ENCODE measurements at places on chromosomes 4 and X. TPM values are rescaled to one million over a fixed set of nuclear protein-coding genes. Genes with fewer than 3 reads are reported as not detected.
A peak's percentile ranks its signal among the peaks of the same experiment; 100 is the strongest.

The RNF212 gene
- not detected for total RNA-seq

The TRIM2 gene
- 35.5 TPM for total RNA-seq

The GUCY1A1 gene
- 23.6 TPM for total RNA-seq

The FOXR2 gene
- total RNA-seq: not detected

The TRPC3 gene
- not detected for total RNA-seq

DNA sequence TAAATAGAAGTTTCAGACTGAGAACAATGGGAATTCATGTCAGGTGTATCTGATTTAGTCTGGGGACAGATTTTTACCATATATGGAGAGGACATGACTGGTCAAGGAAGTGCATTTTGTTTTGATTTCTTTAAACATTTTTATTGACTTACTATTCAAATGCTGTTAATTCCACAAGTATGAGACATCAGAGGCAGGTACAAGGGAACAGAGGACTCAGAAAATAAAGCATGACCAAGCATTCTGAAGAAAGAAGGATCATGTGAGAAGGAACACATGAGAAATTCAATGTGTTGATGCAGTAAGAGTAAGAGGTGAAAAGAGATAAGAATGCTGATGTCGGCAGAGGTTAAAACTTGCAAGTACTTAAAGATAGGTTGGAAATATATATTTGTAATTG, 1452.6 kb downstream of the PCDH7 start:
- no peaks in the 10 kb centered on the region for H3K36me3 ChIP-seq
- no peak for DNase-seq
- H3K4me3 ChIP-seq: no peak overlapping the region
- H3K27me3 ChIP-seq: no peaks in the 10 kb centered on the region

- no peak overlapping the region for H3K27ac ChIP-seq
- H3K27me3 ChIP-seq: no peaks in the 10 kb centered on the region
- DNase-seq: no peak
- no peaks in the 10 kb centered on the region for H3K4me1 ChIP-seq
- H3K36me3 ChIP-seq: no peaks in the 10 kb centered on the region
Measured at GRCh38 chr4:58456727-58457384, 1346.7 kb upstream of the IGFBP7 start.

DNA sequence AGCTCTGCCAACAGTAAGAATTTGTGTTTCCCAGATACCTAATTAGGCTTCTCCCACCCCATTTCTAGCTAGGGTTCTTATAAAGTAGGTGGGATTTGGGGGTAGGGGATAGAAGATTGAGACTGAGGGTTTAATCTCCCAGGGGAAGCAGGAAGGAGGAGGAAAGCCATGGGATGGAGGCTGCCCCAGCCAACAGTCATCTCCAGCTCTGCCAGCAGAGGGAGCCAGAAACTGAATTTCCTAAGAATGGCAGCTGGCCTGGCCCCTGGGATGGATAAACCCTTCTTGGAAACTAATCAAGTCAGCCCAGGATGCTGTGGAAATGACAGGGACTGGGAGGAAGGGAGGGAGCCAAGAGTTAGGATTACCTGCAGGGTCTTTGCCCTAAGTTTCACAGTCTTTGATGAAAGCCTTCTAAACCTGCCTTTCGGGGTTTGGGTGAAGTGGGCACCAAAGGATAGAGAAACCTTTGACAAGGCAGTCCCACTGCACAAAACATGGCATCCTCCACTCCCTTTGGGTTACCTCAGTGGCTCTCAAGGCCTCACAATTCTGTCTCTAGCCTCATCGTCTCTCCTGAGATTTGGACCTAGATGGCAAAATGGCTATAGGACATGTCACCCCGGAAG, 6.7 kb upstream of the ERCC6L start:
- peak; percentile 75 for DNase-seq
- no peak overlapping the region for H3K27ac ChIP-seq
- H3K36me3 ChIP-seq: no peaks in the 10 kb centered on the region

DNA sequence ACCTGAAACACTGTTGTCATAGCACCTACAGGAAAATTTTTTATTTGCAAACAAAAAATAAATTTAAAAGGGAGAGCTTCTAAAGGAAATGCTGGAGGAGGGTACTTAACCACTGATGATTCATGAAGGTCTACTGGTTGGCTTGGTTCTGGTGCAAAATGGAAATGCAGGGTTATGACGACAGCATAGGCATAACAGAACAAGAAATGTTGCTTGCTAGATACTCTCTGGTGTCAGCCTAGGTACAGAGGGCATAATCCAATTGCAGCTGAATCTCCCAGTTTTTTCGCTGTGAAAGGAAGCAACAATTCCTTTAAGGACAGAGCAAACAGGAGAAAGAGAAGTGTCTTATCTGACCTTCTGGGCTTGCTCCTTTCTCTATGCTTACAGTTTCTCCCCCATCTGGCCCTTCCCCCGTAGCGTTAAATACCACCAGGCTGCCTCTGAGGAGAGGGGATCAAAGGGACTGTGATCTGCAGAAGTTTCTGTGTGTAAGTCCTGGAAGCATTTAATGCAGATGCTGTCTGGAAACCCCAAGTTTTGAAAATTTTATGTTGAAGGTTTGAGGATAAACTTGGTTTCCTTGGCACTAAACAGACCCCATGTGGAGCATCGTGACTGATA, 23.7 kb upstream of the CASK start:
- no peaks in the 10 kb centered on the region for H3K27me3 ChIP-seq
- DNase-seq: no peak
- no peaks in the 10 kb centered on the region for H3K36me3 ChIP-seq
- no peaks in the 10 kb centered on the region for H3K4me1 ChIP-seq
- H3K27ac ChIP-seq: no peak overlapping the region

DNA sequence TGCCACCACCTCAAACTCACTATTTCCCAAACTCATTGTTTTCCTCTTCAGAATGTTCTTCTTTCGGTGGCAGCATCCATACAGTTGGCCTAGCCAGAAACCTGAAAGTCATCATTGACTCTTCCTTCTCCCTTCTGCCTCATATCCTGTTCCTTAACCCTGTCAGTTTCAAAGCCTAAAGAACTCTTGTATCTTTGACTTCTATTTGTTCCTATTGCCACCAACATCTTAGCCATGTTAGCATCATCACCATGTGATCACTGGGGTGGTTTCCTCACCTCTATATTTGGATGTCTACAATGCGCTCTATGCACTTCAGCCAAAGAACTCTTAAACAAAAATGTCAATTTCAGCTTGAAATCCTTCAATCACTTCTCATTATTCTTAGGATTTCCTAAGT, 29.0 kb downstream of the DDX60L start:
- H3K4me1 ChIP-seq: peaks cover 17% of the 10 kb centered on the region
- no peak overlapping the region for H3K4me3 ChIP-seq
- peak overlapping the region; percentile 54 for H3K27ac ChIP-seq

- no peaks in the 10 kb centered on the region for H3K27me3 ChIP-seq
- no peak overlapping the region for H3K4me3 ChIP-seq
- peaks cover 13% of the 10 kb centered on the region for H3K4me1 ChIP-seq
- H3K36me3 ChIP-seq: no peaks in the 10 kb centered on the region
- no peak overlapping the region for H3K27ac ChIP-seq
- DNase-seq: no peak
Measured at GRCh38 chr4:107292979-107293378, 256.9 kb upstream of the DKK2 start.

DNA sequence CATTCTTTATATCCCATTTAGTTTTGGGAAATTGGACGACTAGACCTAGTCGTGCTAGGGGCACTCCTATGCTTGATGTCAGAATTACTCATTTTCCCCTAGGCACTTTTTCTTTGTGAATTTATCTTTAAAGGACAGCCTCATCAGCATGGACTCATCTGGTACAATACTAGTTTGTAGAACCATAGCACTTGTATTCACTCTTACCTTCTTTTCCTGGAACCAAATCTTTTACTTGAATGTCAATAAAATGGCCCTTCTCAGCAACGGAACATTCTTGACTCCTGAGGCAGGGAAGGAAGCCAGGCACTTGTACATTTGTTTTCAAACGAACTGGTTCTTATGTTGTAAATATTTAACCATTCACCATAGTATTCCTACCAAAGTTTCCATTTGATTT, 187.1 kb downstream of the SHROOM3 start:
- H3K27me3 ChIP-seq: no peaks in the 10 kb centered on the region
- peak overlapping the region; percentile 33 for H3K4me3 ChIP-seq
- peak overlapping the region; percentile 79 for H3K27ac ChIP-seq
- H3K36me3 ChIP-seq: peaks cover 17% of the 10 kb centered on the region
- no peak for DNase-seq

DNA sequence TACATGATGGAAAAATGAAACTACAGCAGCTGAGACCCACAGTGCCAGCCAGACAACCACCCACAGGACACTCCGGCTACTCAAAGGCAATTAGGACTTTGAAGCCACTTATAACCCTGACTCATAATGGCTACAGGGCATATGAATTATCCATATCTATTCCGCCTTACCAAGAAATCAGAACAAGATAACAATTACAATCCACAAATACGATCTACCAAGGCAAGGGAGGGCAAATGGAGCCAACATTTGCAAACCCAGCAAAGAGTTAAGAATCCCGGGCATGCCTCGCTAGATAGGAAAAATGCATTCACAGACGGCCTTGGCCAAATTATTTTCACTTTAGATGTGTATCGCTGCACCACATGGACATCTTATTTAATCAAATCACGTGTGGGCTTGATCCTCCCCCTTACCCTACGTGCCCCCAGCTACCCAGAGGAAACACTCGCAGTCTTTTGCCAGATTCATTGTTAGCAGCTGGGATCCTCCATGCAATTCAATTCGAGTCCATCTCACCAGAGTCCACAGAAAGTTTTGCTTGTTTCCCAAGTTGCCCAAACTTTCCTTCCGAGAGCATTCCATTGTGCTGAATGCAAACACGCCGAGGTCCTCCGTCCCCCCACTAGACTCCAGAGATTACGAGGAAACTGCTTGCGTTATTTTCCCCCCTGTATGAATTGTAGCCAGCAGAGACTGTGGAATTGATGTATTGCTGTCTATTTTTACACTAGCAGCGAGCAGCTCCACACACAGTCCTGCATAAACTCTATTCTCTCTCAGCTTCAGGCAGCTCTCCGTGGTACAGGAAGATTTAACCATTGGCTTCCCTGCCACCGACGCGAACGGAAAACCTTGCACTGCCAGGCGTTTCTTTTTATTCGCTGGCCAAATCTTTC, 1.2 kb downstream of the PPARGC1A start:
- H3K27me3 ChIP-seq: no peaks in the 10 kb centered on the region
- peak overlapping the region; percentile 88 for H3K4me3 ChIP-seq
- peak overlapping the region; percentile 60 for H3K27ac ChIP-seq
- peaks cover 29% of the 10 kb centered on the region for H3K4me1 ChIP-seq

GRCh38 chr4:93748373-93749291, 79.9 kb upstream of the ATOH1 start:
- H3K4me1 ChIP-seq: no peaks in the 10 kb centered on the region
- H3K27me3 ChIP-seq: no peaks in the 10 kb centered on the region
- H3K27ac ChIP-seq: no peak overlapping the region
- H3K4me3 ChIP-seq: no peak overlapping the region
- no peak for DNase-seq

GRCh38 chr4:63901304-63901703, 507.9 kb downstream of the TECRL start:
- H3K4me1 ChIP-seq: no peaks in the 10 kb centered on the region
- no peaks in the 10 kb centered on the region for H3K27me3 ChIP-seq
- H3K4me3 ChIP-seq: no peak overlapping the region
- DNase-seq: no peak

DNA sequence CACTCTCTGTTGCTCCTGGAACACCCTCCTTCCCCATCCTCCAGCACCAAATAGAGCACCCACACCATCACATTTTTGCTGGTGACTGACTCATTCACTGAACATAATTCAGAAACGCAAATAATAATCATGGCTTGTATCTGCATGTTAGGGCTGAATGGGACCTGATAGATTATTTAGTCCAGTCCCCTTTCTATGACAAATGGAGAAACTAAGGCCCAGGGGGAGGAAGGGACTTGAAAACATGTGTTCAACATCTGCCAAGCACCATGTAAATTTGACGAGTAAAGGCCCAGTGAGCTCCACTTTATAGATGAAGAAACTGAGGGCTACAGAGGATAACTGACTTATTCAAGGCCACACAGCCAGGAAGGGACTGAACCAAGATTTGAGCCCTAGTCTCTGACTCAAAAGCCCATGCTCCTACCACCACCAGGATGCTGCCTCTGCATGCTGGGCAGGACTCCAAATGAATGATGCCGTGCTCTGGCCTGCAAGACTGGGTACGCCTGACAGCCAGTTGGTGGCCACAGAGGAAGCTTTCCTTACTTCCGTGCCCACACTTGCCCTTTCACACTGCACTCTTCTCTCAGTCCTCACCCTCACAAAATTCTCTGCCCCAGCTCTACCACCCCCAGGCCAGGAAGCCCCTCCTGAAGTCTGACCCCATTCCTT, 133.3 kb upstream of the PJA1 start:
- H3K36me3 ChIP-seq: no peaks in the 10 kb centered on the region
- no peak overlapping the region for H3K4me3 ChIP-seq
- peaks cover 61% of the 10 kb centered on the region for H3K27me3 ChIP-seq
- no peak overlapping the region for H3K27ac ChIP-seq
- no peaks in the 10 kb centered on the region for H3K4me1 ChIP-seq

DNA sequence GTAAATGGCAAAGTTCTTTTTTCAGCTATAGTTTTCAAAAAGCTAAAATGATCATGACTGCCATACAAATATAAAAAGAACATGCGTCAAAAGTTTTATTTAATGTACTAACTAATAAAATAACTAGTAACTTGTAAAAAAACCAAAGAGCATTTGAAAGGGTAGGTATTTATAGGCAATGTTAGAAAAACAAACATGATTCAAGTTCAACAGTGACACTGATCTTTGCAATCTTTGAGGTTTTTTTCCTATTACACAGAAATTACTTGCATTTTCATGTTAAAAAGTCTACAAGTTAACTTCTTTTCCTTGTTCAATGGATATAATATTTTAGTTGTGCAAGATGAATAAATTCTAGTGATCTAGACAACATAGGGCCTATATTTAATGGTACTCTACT, 72.3 kb upstream of the GRID2 start:
- no peaks in the 10 kb centered on the region for H3K27me3 ChIP-seq
- peaks cover 25% of the 10 kb centered on the region for H3K4me1 ChIP-seq
- H3K36me3 ChIP-seq: no peaks in the 10 kb centered on the region
- no peak overlapping the region for H3K27ac ChIP-seq

- H3K27ac ChIP-seq: peak overlapping the region; percentile 40
- H3K4me3 ChIP-seq: peak overlapping the region; percentile 13
- H3K27me3 ChIP-seq: no peaks in the 10 kb centered on the region
- DNase-seq: peak; percentile 74
- H3K4me1 ChIP-seq: peaks cover 16% of the 10 kb centered on the region
Measured at GRCh38 chr4:91256043-91256442, 1047.7 kb upstream of the GRID2 start.
